ENCODE measurements at places on chromosomes 7 and 10.

DNA sequence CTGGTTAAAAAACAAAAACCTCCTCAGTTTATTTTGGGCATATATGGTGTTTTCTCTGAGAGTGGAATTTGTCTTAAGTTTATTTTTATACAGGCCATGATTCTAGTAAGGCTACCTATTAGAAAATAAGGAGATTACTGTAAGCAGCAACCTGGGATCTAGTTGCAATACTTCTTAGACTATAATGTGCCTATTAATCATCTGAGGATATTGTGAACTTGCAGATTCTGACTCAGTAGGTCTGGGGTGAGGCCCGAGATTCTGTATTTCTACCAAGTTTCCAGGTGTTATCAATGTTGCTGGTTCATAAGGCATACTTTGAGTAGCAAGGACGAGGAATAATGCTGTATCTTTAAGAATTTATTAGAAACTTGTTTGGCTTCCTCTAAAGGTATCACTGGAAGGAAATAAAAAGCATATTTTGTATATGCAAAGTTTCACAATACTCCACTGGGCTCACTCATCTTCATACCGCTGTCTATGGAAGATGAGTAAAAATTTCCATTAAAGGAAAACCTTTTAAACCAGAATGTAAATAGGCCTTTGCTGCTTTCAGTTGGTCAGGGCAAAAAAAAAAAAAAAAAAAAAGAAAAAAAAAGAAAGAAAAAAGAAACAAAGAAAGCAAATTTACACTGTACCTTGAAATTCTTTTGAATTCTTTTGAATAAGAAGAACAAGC lies 105.8 kb downstream of the BMPER start:
- no peak for DNase-seq

DNA sequence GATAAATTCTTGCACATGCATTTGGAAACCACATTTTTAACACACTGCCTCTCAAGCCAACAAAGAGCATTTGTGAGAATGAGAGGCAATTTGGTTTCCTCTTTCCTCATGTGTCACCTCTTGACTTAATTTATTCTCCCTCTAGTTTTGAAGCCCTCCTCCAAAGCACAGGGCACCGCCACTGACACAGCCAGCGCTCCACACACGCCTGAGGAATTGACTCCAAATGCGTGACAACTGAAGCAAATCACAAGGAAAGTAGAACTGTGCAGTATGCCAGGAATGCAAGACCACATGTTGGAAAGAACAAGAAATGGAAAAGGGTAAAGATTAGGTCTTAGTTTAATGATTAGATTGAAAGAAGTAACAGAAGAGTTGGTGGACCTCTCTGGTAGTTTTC lies 173.3 kb downstream of the LSM5 start:
- DNase-seq = no peak

GRCh38 chr10:35451151-35452016 lies 115.1 kb downstream of the CCNY start:
- no peak for DNase-seq

GRCh38 chr7:140141256-140141655 lies 35.5 kb downstream of the KDM7A start:
- DNase-seq = no peak

GRCh38 chr10:25744574-25744973 lies 189.5 kb upstream of the MYO3A start:
- no peak for DNase-seq

GRCh38 chr10:47233631-47234030 lies 66.4 kb upstream of the GDF10 start:
- DNase-seq = no peak

DNA sequence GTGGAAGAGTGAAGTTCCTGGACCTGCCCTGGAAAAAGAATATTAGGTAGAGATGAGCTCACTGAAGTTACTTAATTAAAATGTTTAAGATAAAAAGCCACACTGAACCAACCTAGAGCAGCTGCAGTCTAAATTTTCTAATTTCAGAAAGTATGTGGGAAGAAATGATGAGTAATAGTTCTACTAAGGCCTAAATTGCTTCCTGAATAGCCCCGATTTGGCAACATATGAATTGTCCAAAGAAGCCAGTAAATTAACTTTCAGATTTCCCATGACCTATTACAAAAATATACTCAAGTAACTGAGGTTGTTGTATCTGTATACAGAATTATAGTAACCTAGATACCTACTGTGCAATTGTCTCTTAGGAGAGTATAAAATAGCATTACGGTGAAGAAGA lies 312.6 kb downstream of the IPMK start:
- DNase-seq = no peak

GRCh38 chr7:129785685-129786514 lies 166.9 kb downstream of the UBE2H start:
- no peak for DNase-seq

GRCh38 chr7:35802649-35803048 lies 1.8 kb downstream of the SEPTIN7 start:
- no peak for DNase-seq
